ENCODE measurements at places on chromosomes 11 and 22. TPM values are rescaled to one million over a fixed set of nuclear protein-coding genes. Genes with fewer than 3 reads are reported as not detected.

DNA sequence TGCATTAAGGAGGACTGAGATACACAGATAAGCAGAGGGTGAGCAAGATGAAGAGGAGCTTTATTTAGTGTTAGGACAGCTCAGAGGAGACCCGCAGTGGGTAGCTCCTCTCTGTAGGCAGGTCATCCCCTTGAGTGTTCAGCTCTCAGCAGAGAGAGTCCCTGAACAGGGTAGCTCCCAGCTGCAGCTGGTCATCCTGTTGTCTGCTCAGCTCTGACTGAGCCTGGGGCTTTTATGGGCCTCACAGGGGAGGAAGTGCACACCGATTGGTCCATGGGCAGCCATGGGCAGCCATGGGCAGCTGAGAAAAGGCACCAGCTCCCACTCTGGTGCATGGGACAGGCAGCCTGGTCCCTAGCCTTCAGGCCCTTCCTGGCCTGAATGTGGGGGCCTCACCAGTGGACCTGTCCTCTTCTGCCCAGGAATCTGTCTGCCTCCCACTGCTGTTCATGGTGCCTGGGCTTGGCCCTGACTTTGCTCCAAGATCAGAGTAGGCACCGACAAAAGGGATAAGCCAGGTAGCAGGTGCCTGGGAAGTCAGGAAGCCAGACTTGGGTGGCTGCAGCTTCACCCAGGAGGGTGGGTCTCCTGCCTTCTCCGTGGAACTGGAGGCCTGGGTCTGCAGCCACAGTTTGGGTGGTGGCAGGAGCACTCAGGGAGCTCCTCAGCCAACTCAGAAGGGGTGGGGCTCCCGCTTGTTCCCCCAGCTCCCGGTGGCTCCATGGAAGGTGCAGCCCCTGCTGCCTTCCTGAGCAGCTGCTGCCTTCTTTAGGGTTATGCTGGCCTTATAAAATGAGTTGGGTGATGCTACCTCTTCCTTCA lies 54.7 kb downstream of the MYEOV start:
- H3K36me3 ChIP-seq, result no peaks in the 10 kb centered on the region
- DNase-seq, result no peak
- no peaks in the 10 kb centered on the region for H3K4me1 ChIP-seq
- no peak overlapping the region for H3K4me3 ChIP-seq

DNA sequence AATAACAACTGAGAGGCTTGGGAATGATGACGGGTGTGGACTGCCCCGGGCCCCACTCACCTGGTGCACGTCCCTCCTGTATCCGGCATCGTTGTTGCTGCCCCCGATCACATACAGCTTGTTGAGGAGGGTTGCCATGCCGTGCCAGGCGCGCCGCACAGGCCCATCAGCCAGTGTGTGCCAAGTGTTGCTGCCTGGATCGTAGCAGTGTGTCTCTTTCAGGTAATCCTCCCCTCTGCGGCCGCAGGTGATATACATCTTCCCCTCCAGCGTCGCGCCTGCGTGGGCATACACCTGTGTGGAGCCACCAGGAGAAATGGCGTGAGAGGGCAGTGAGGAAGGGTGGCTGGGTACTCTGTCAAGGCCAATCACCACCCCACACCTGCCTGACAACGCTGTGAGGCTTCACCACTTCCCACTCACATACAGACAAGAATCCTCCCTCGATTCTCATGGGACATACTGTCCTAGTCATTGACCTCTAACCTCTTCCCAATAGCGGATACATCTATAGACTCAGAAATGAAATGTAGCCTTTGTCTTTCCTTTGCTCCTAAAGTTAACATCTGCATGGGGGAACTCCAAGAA lies 8.9 kb upstream of the SCARF2 start:
- H3K27me3 ChIP-seq, result no peaks in the 10 kb centered on the region
- DNase-seq, result no peak
- no peak overlapping the region for H3K4me3 ChIP-seq

- no peaks in the 10 kb centered on the region for H3K27me3 ChIP-seq
- H3K36me3 ChIP-seq, result no peaks in the 10 kb centered on the region
- peaks cover 9% of the 10 kb centered on the region for H3K4me1 ChIP-seq
- H3K4me3 ChIP-seq, result no peak overlapping the region
Observed at GRCh38 chr22:38967451-38968450, 10.3 kb downstream of the APOBEC3A start.

GRCh38 chr11:65524741-65525545 lies at the start of gene SCYL1:
Gene SCYL1, plus strand, starts transcription at chr11:65525083. Its CDS starts 71 bp downstream, at chr11:65525154.
- peaks cover 16% of the 10 kb centered on the region for H3K36me3 ChIP-seq
- H3K27me3 ChIP-seq, result no peaks in the 10 kb centered on the region
- peaks cover 25% of the 10 kb centered on the region for H3K4me1 ChIP-seq
- DNase-seq, result no peak

DNA sequence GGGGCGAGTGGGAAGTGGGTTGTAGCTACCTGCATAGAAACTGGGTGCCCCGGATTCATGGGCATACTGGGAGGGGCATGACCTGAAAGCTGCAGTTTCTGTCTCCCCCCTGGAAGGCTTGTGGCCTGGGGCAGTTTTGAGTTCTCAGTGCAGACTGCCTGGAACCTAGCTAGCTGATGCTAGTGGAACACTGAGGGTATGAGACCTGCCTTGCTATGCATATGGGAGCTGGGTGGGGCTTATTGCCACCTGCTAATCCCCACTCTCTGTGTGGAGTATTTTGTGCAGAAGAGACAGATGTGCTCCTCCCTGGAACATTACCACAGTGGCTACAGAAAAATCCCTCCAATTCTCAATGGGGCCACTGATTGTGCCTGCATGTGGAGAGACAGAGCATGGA lies 11.7 kb upstream of the OR56B4 start:
- no peak overlapping the region for H3K27ac ChIP-seq
- no peaks in the 10 kb centered on the region for H3K27me3 ChIP-seq
- H3K36me3 ChIP-seq, result no peaks in the 10 kb centered on the region
- no peaks in the 10 kb centered on the region for H3K4me1 ChIP-seq
- DNase-seq, result no peak

DNA sequence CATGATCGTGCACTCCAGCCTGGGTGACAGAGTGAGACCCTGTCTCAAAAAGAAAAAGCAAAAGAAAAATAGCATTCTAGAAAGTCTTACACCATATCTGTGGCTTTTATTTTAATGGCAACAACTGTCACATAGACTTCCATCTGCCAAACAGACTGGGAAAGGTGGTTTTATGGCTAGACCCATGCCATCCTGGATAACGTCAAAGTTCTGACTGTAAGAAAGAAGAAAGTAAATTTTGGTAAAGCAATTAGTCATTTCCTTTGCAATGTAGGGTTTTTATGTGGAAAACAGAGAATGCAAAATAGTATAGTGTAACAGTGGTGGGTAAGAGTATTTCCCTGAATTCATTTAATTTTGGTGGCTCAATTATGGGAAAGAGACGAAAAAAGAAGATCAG lies 75.5 kb upstream of the BARX2 start:
- DNase-seq, result no peak
- no peak overlapping the region for H3K4me3 ChIP-seq
- no peaks in the 10 kb centered on the region for H3K27me3 ChIP-seq
- H3K4me1 ChIP-seq, result no peaks in the 10 kb centered on the region
- H3K36me3 ChIP-seq, result no peaks in the 10 kb centered on the region

GRCh38 chr11:9529334-9529650 lies 44.2 kb upstream of the WEE1 start:
- peaks cover 2% of the 10 kb centered on the region for H3K36me3 ChIP-seq
- H3K4me3 ChIP-seq, result no peak overlapping the region
- H3K27ac ChIP-seq, result no peak overlapping the region
- H3K27me3 ChIP-seq, result no peaks in the 10 kb centered on the region

DNA sequence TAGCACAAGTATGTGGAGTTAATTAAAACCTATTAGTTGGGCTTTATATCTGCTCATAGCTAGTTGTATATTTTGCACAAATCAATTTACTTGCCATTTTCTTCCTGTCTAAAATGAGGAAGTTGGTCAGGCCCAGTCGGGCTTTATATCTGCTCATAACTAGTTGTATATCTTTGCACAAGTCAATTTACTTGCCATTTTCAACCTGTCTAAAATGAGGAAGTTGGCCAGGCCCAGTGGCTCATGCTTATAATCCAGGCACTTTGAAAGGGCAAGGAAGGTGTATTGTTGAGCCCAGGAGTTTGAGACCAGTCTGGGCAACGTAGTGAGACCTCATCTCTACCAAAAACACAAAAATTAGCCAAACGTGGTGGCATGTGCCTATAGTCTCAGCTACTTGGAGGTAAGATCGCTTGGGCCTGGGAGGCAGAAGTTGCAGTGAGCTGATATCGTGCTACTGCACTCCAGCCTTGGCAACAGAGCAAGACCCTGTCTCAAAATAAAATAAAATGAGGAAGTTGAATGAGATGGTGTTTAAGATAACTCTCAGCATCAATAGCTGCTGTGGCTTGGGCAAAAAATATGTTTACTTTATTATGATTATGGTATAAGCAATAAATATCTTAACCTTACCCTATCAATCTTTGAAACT lies 1558.6 kb upstream of the RAG2 start:
- H3K27me3 ChIP-seq, result no peaks in the 10 kb centered on the region
- no peaks in the 10 kb centered on the region for H3K36me3 ChIP-seq
- no peak overlapping the region for H3K4me3 ChIP-seq

DNA sequence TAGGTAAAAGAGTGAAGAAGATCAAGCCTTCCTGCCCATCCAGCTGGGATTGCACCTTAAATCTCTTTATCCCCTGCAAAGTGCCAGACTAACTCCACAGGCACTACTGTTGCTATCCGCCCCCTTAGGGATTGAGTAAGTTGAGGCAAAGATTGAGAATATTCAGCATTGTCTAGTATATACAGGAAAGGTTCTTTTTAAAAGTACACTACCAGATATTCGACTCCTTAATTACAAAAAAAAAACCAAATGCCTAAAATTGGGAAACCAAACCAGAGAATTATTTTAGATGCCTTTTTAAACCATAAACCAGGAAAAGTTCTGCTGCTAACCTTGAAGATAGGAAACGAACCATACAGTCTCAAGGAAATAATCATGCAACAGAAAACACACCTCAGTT lies 11.5 kb downstream of the SERPIND1 start:
- peaks cover 7% of the 10 kb centered on the region for H3K4me1 ChIP-seq
- no peaks in the 10 kb centered on the region for H3K27me3 ChIP-seq
- peaks cover 3% of the 10 kb centered on the region for H3K36me3 ChIP-seq
- no peak for DNase-seq
- H3K27ac ChIP-seq, result no peak overlapping the region

GRCh38 chr11:85745626-85746025 lies 59.6 kb upstream of the CCDC89 start:
- no peak overlapping the region for H3K4me3 ChIP-seq
- H3K27ac ChIP-seq, result no peak overlapping the region
- H3K27me3 ChIP-seq, result no peaks in the 10 kb centered on the region
- DNase-seq, result no peak
- no peaks in the 10 kb centered on the region for H3K4me1 ChIP-seq
- no peaks in the 10 kb centered on the region for H3K36me3 ChIP-seq

- H3K4me3 ChIP-seq, result no peak overlapping the region
- no peaks in the 10 kb centered on the region for H3K36me3 ChIP-seq
- no peaks in the 10 kb centered on the region for H3K4me1 ChIP-seq
- no peaks in the 10 kb centered on the region for H3K27me3 ChIP-seq
Observed at GRCh38 chr11:40274017-40274416, 1185.4 kb downstream of the LRRC4C start.

- H3K4me1 ChIP-seq, result no peaks in the 10 kb centered on the region
- H3K4me3 ChIP-seq, result no peak overlapping the region
- no peak for DNase-seq
- H3K27me3 ChIP-seq, result no peaks in the 10 kb centered on the region
- H3K36me3 ChIP-seq, result peaks cover 24% of the 10 kb centered on the region
- H3K27ac ChIP-seq, result no peak overlapping the region
Observed at GRCh38 chr11:72834905-72835304, 20.7 kb downstream of the ATG16L2 start.

GRCh38 chr11:1522081-1522424 lies 35.5 kb upstream of the MOB2 start:
- H3K27ac ChIP-seq, result peak overlapping the region; percentile 62
- no peaks in the 10 kb centered on the region for H3K36me3 ChIP-seq
- no peaks in the 10 kb centered on the region for H3K27me3 ChIP-seq
- H3K4me1 ChIP-seq, result peaks cover 10% of the 10 kb centered on the region

DNA sequence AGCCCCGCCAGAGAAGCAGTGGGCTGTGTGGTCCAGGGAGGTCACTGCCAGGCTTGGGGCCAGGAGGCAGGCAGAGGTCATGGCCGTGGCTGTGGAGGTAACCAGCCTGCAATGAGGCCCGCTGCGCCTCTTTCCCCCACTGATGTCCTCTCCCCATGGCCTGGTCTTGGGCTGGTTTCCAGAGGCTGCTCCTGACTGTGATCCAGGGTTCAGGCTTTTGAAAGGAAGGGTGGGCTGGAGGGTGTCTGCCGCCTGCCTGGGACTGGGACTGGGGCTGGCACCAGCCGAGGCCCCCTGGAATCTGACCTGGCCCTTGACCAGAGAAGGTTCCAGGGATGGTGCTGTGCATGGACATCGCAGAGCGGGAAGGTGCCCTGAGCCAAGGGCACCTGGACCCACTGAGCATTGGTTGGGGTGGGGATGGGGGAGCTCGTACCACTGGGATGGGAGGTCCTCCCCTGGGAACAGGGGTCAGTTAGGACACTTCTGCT lies 59.6 kb upstream of the THY1 start:
- H3K27ac ChIP-seq, result no peak overlapping the region
- H3K27me3 ChIP-seq, result no peaks in the 10 kb centered on the region
- no peaks in the 10 kb centered on the region for H3K36me3 ChIP-seq
- DNase-seq, result no peak
- H3K4me1 ChIP-seq, result no peaks in the 10 kb centered on the region

GRCh38 chr22:33699176-33699575 lies 221.1 kb downstream of the LARGE1 start:
- no peak overlapping the region for H3K27ac ChIP-seq
- no peaks in the 10 kb centered on the region for H3K36me3 ChIP-seq
- H3K4me1 ChIP-seq, result no peaks in the 10 kb centered on the region
- H3K27me3 ChIP-seq, result no peaks in the 10 kb centered on the region
- DNase-seq, result no peak
- no peak overlapping the region for H3K4me3 ChIP-seq

GRCh38 chr11:112620621-112621394 lies 340.4 kb upstream of the NCAM1 start:
- H3K27me3 ChIP-seq, result no peaks in the 10 kb centered on the region
- no peak overlapping the region for H3K4me3 ChIP-seq
- H3K36me3 ChIP-seq, result no peaks in the 10 kb centered on the region
- DNase-seq, result peak; percentile 37
- H3K4me1 ChIP-seq, result peaks cover 27% of the 10 kb centered on the region

GRCh38 chr11:76598426-76598839 lies 72.1 kb downstream of the LRRC32 start:
- DNase-seq, result peak; percentile 12
- no peak overlapping the region for H3K4me3 ChIP-seq
- H3K4me1 ChIP-seq, result no peaks in the 10 kb centered on the region
- H3K36me3 ChIP-seq, result no peaks in the 10 kb centered on the region
- no peak overlapping the region for H3K27ac ChIP-seq

DNA sequence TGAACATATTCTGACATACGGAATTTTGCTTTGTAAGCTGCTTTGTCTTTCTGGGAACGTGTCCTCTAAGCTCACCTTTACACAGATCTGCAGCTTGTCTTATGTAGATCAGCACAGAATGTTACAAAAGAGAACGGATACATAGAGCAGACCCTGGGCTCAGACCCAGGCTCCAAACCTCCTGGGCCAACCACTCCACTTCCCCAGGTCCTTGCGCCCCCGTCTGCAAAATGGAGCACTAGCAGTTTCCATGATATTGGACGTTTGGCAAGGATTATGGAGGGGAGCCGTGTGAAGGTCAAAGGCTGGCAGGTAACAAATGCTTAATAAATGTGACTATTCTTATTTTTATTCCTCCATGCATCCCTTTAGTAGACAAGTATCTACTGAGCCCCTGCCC lies 358.4 kb downstream of the CTTN start:
- H3K4me3 ChIP-seq, result no peak overlapping the region
- no peaks in the 10 kb centered on the region for H3K27me3 ChIP-seq
- no peak for DNase-seq

Gene LPXN
- 154 TPM for total RNA-seq

Gene OTOG
- not detected for total RNA-seq

Gene F2
- 0.72 TPM for total RNA-seq

Gene APLNR
- not detected for total RNA-seq

Gene IGSF9B
- 0.05 TPM for total RNA-seq

Gene OR2AG2
- total RNA-seq, result not detected

Gene TMEM151A
- total RNA-seq, result 0.11 TPM

Gene OSM
- 1.2 TPM for total RNA-seq

Gene NOX4
- not detected for total RNA-seq

Gene SLC22A6
- total RNA-seq, result not detected

Data from GM12878 (cell line).